ENCODE measurements at places on chromosomes 2 and 18. TPM values are rescaled to one million over a fixed set of nuclear protein-coding genes. Genes with fewer than 3 reads are reported as not detected.
A peak's percentile ranks its signal among the peaks of the same experiment; 100 is the strongest.

Gene SPATA3
- polyA plus RNA-seq, result not detected

Gene PLEKHM3
- polyA plus RNA-seq, result 5.5 TPM

Gene CHRNG
- polyA plus RNA-seq, result 0.37 TPM

Gene STK36
- polyA plus RNA-seq, result 63.5 TPM

Gene BOLL
- 0.21 TPM for polyA plus RNA-seq

Gene SLC66A3
- polyA plus RNA-seq, result 15.5 TPM

Gene ANKRD62
- not detected for polyA plus RNA-seq

Gene IL1R2
- polyA plus RNA-seq, result not detected

Gene CHRNA1
- 0.31 TPM for polyA plus RNA-seq

Gene IGFBP2
- 569 TPM for polyA plus RNA-seq

Gene PLA2R1
- polyA plus RNA-seq, result not detected

Gene RNF103
- 30.0 TPM for polyA plus RNA-seq

Gene SLC16A14
- 6.0 TPM for polyA plus RNA-seq

DNA sequence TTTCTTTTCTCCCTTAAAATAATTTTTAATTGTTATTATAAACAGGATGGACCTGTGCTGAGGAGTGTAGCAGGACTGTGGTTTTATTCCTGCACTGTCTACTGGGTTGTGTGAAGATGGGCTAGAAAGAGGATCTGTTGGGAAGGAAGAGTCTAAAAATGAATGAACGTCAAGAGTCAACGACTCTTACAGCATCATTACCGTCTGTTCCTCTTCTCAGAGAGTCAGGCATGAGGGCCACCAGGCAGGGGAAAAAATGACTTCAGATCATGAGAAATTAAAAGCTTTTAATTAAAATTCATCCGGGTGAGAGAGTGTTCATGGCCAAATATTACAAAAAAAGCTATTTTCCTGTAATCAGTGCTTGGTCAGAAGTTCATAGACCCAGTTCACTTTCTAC is 32.6 kb downstream of the SRSF7 start:
- DNase-seq, result no peak

DNA sequence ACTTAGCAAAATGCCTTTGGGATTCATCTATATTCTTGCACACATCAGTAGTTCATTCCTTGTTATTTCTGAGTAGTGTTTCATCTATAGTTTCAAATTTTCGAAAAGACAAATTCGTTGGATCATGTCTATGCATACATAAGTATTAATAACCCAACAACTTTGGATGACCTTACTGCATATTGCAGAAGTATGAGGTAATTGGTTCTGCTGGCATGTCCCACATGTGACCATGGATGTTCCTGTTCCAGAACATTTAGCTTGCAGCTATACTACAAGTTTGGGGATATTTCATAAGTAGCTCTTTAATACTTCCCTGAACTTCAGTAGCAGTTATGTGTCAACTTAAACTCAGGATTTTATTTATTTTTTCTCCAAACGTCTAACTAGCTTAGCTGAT is 44.9 kb downstream of the APLF start:
- no peak for DNase-seq

GRCh38 chr18:47284721-47285395 is 33.4 kb upstream of the SKOR2 start:
- DNase-seq, result no peak

DNA sequence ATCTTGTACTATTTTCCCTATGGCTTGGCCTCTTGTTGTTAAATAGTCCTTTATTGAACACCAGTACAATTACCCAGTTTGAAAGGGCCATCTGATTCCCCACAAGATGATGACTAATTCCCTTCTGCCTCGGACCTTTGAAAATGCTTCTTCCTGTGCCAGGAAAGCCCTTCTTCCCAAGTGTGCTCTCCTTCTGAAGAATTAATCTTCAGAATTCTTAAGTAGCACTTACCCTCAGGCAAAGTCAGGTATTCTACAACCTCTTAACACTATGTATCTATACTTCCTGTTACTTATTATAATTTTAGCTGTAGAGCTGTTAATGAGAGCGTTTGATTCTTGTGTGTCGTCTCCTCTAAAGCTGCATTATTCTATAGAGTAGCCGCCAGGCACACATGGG is 28.6 kb upstream of the MEX3C start:
- no peak for DNase-seq

- no peak for DNase-seq
Observed at GRCh38 chr2:167183931-167184330, 295.7 kb downstream of the XIRP2 start.

GRCh38 chr18:72697706-72698105 is 153.6 kb upstream of the CBLN2 start:
- DNase-seq, result no peak

GRCh38 chr2:118264232-118264990 is 176.1 kb downstream of the INSIG2 start:
- no peak for DNase-seq

DNA sequence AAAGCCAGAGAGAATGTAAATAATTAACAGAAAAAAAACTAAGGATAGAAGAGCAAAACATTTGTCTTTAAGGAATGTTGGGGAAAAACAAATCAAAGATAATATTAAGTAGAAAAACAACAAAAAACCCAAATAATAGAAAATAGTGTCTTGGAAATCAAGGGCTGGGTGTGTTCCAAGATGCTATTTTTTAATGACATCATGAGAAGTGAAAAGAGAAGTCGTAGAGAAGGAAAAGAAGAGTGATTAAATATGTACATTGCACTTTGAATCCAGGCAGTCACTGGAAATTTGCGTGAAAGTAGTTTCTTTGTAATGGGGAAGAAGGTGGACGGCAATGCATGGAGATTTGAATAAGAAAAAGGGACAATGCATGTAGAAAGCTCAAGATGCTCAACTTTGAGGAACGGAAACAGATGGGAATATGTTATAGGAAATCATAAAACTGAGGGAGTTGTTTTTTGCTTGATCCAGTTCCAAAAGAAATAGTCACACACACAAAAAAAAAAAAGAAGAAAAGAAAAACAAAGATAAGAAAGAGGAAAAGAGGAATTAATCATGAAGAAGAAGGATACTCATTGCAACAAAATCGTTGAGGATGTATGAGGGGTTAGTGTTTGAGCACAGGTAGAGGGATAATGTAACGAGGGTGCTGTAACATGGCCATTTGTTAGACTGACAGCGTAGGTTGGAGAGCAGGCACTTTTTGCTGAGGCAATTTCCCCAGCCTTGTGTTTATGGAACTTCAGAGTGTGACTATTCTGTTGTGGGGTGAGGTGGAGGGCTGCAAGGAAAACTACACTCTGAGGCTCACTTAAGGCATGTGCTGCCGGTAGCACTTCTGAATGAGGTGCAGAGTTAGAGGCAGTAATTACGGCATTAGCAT is 184.1 kb downstream of the CALCRL start:
- no peak for DNase-seq

DNA sequence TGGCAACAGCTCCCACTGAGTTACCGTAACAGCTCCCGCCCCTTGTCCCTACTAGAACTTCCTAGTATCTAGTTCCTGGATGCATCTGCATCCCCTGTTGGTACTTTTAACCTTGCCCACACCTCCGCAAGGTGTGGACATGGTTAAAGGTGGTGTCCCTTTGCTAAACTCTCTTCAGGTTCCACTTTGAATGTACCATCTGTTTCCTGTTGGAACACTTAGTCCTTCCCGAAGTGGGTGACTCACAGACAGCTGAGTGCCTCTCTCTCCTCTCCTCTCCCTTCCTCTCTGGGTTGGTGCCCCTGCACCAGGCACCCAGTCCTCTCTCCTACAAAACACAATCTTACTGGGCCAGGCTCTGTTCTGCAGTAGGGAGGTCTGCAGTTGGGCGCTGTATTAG is 19.6 kb upstream of the REL start:
- no peak for DNase-seq

GRCh38 chr2:39356922-39357639 is 80.0 kb downstream of the MAP4K3 start:
- no peak for DNase-seq

- DNase-seq, result no peak
Observed at GRCh38 chr18:57475903-57476302, 40.7 kb downstream of the ONECUT2 start.

DNA sequence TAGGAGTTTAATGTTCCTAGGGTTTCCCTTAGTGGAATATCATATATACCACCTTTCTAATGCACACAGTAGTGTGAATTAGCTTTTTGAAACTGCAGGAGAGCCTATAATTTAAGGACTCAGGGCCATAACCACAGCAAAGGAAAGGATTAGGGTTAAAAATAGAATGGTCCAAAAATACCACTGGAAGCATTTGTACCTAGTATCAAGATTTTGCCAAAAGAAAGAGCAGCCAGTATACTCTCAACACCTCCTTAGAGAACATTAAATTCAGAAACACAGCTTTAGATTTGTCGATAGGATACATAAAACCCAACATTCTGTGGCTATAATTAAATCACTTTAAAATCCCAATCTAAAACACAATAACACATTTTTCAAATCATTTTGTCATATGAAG is 634.9 kb downstream of the EPHA4 start:
- DNase-seq, result no peak

DNA sequence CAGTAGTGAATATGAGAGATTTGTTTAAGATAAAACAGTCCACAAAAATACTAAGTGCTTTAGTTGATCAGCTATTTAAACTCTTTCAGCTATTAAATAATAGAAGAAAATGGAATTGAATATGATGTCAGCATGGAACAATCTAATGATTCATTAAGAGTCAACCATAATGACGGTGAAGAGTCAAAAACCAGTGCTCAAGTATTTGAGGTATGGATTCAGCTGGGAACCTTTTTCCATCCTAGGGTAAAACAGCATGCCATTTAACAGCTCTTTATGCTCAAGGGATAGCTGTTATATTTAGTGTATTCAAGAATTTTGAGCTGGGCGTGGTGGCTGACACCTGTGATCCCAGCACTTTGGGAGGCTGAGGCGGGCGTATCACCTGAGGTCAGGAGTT is 29.7 kb downstream of the CARF start:
- no peak for DNase-seq

GRCh38 chr2:144430722-144431391 is 89.1 kb downstream of the ZEB2 start:
- DNase-seq, result peak; percentile 59

GRCh38 chr18:10659000-10659399 is 133.2 kb downstream of the NAPG start:
- no peak for DNase-seq

GRCh38 chr2:143668234-143668633 is 539.0 kb downstream of the ARHGAP15 start:
- no peak for DNase-seq

DNA sequence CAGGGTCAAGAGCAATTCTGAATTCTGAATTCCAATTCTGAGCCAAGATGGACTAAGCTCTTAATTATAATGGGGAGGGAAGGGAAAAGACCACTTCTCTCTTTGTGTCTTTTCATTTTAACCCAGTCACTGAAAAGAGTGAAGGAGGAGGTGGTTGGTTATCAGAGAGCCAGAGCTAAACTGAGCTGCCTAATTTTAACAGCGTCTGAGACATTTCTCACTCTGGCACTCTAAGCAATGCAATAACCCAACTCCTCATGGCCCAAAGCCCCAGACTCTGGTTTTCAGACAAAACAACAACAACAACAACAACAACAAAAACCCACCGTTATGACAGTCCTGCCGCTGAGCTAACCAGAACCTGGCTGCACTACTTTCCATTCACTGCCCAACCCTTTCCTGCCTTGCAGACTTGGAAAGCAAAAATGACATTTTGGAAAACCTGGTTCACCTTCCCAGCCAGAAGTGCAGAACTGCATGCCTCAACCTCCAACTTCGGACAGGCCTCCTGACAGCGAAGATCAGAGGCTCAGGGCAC is 1.0 kb downstream of the CHST10 start:
- peak; percentile 7 for DNase-seq

DNA sequence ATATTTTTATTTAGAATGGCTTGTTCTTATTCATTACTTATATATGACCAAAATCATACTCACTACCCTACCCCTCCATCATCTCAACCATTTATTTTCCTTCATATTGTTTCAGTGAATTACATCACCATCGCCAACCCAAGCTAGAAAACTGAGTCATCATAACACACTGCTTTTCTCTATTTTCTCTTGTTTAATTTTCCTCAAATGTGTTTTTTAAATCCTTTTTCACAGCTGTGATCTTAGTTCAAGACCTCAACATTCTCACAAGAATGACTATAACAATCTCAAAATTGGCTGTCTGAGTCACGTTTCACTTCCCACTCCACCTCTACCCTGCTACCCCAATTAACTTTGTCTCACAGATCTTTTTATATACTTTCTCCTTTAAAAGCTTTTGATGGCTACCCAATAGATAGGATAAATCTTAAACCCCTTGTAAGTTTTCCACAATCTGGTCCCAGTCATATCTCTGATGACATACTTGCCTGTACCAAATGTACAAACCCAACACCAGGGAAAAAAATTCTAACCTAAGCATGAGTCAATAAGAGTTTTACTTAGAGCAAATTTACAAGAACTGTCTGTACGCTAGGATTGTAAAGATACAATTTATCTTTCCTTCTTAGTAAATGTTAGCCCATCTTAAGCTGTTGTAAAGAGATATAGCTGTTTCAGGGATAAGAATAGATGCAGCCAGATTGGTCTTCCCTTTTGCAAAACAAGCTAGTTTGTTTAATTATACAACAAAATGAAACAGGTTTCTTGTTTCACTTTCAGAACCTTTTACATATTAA is 635.1 kb upstream of the SLC39A10 start:
- no peak for DNase-seq

DNA sequence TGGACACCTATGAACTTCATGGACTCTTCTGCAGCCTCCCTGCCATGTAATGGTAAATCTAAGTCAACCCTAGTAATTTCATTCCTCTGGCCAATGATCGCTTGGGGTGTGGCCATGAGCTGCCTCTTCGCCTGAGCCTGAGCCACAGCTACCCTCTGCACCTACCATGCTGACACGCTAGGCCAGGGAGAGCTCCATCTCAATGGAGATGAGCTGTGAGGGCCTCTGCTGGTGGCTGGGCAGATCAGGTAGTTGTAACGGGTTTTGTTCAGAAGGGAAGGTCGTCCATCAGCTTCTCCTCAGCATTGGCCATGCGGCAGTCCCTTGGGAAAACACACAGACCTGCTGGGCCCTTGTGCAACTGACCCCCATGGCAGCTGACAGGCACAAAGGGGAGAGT is 24.4 kb downstream of the MPHOSPH10 start:
- DNase-seq, result no peak

DNA sequence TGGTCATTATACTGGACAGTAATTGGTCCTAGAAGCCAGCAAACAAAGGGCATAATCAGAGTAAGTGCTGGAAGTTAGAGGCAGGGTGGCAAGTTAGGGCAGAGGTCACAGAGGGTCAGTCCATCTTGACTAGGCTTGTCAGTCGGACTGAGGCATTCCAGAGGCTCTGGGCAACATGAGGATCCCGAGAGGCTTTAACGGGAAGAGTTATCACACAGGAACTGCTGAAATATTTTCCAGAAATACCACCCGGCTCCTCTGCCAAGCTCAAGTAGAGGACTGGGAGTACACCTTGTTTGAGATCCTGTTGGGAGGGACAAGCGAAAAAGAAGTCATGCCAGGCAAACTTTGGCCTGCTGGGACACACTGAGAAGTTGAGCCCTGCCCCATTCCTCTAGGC is 13.7 kb downstream of the C2orf81 start:
- no peak for DNase-seq

GRCh38 chr18:9671214-9671613 is 36.9 kb upstream of the RAB31 start:
- DNase-seq, result no peak

All from cardiac muscle cell (in vitro differentiated cells and primary cell).